OCI-LY7 (cell line): ENCODE measurements at places on chromosomes 3 and 15.
A peak's percentile ranks its signal among the peaks of the same experiment; 100 is the strongest.

DNA sequence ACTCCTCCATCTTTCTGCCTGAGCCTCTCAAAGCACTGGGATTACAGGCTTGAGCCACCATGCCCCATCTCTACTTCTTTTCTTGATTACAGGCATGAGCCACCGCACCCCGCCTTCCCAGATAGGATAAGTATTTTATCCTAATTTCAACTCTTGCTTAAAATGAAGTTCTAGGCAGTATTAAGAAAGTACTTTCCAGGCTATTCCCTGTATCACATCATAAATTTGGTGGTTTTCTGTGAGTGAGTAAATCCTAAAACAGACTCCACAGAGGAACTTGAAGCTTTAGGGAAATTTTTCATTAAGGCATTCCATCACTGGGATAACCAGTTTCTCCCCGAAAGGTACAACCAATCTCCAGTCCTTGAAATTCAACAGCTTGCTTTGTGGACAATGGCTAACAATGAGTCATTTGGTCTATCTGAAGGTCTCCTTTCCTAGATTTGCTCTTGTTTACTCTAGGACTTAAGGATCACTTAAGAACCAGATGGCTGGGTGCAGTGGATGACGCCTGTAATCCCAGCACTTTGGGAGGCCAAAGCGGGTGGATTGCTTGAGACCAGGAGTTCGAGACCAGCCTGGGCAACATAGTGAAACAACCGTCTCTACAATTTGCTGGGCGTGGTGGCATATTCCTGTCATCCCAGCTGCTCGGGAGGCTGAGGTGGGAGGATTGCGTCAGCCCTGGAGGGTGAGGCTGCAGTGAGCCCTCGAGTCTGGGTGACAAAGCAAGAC lies 49.7 kb upstream of the SKIL start:
- DNase-seq, result no peak

DNA sequence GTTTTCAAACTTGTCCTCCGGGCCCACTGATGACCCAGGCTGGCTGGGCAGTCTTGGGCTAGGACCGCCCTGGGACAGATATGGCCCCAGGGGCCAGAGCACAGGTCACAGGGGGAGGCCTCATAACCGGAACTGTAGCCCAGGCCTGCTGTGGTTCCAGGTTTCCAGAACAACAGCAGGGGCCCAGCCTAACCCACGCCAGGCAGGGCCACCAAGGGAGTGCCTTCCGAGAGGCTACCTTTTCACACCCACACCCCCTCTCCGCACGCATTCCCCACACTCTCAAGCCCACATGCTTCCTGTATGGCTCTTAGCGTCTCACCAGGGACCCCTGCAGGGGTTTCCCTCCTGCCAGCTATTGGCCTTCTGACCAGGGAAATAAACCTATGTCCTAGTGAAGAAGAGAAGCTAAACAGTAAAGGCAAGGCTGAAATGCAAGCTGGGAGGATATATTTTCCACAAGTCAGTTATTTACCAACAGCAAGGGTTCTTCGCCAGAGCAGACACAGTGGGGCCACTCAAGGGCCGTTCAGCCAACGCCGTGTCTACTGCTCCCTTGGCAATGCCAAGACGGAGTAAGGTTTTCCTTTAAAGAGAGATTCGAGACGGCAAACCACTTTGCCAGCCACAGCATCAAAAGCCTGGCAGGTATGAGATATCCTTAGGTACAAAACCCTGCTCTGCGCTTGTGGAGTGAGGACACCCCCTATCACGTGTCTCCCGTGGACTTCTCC lies 135.1 kb downstream of the ATP10A start:
- DNase-seq, result no peak

DNA sequence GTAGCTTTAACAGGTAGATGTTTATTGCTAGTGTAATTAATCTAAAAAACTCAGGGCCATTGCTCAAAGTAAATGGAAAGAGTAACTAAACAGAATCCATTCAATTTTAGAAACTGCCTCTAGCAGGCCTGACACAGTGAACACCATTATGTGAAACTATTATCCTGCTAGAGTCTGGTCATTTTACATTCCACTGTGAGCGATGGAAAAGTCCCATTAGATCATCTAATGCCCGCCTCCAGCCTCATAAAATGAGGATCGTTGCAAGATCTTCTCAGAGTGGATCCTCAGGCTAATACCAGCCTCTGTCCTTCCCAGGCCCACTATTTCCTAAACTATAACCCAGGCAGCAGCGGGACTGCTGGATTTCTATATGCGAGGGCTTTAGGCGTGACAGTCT lies 107.7 kb downstream of the WDR76 start:
- no peak for DNase-seq

DNA sequence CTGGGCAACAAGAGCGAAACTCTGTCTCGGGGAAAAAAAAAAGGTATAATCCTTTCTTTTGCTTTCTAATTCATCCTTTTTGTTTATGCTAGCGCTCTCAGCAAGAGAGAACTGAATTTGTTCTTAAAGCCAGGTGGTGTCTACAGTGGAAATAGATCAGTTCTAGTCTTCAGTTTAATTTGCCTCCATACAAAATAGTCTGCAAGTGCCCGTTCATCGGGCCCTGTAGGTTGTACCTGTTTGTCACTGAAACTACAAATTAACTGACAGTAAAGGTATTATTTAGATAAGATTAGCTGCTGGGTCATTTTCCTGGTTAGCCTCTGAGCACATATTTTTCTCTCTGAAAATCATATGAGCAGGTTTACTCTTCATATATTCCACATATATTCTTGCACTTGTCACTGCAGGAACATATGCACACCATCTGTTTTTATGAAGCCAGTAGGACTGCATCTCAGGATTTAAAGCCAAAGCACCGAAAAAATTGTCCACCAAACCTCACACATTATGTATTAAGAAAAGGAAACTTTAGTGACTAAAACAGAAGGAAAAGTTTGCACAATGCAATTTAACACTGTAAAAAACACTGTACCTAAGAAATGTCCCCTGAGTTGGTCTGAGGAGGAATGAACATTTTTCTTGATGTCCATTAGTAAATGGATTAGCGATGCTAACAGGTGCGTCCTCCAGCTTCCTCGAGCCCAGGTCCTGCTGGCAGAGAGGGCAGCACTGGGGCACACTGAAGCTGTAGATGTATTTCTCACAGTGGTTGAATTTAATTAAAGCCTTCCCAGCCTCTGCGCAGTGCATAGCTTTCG lies 437 bp downstream of the MKRN2OS start:
- DNase-seq, result no peak

GRCh38 chr15:75836959-75837334 lies 6.3 kb upstream of the UBE2Q2 start:
- no peak for DNase-seq

DNA sequence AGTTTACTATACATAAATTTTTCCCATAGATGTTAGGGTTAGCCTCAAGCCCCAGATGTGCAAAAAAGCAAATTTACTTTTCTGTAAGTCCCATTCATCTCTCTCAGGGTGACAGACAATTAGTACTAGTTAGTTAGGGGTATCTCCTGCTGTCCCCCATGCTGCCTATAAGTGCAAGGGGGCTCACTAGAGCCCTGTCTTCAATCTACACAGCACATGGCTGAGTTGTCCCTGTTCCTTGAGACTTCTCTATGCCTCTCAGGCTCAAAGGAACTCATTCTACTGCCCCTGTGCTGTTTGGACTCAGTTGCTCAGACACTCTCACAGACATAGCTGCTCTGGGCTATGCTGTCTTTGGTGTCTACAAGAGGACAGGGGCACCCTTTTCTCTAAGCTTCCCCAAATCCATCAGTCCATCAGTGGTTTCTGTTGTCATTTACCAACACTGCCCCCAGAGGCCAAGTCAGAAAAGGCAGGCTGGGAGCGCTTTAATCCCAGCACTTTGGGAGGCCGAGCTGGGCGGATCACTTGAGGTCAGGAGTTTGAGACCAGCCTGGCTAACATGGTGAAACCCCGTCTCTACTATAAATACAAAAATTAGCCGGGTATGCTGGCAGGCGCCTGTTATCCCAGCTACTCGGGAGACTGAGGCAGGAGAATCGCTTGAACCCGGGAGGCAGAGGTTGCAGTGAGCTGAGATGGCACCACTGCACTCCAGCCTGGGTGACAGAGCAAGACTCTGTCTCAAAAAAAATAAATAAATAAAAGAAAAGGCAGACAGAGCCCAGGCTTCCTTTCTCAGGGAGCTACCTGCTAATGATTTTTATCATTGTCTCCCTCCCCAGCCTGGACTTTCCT lies 31.4 kb upstream of the PRTG start:
- DNase-seq, result peak; percentile 43

- no peak for DNase-seq
Measured at GRCh38 chr15:86278586-86278985, 198.9 kb downstream of the AGBL1 start.

DNA sequence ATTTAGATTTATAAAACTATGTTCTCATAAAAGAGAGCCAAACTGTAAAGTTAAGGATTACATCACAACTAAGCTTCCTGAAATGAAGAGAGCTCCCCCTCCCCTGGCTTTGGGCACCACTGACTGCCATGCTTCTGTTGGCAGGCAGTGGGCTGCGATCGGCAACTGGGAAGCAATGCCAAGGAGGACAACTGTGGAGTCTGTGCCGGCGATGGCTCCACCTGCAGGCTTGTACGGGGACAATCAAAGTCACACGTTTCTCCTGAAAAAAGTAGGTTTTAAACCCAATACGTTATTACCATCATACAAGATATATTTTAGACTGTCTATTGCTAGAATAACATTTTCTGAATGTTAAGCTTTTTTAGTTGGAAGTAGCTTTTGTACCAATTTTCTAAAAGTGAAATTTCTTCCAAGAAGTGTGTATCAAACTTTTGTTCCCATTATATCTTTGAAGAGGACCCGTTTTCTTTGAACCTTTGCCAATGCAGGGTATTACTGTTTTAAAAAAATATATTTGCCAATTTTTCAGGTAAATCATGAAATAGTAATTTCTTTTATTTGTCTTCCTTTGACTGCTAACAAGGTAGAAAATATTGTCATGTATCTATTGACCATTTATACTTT lies 184.1 kb downstream of the ADAMTSL3 start:
- peak; percentile 3 for DNase-seq

DNA sequence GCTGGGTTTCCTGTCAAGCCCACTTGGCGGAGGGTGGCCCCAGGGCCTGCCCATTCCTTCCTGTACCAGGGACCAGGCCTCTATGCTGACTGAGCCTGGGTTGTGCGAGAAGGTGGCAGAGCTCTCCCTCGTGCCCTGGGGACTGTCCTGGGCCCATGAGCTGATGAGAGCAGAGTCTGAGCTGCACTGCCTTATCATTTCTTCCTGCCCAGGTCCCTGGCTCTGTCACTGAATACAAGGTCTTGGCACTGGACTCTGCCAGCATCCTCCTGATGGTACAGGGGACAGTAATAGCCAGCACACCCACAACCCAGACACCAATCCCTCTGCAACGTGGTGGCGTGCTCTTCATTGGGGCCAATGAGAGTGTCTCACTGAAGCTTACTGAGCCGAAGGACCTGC lies 7.5 kb downstream of the MPI start:
- DNase-seq, result no peak
